ENCODE measurements at places on chromosomes 5 and 9.
A peak's percentile ranks its signal among the peaks of the same experiment; 100 is the strongest.

DNA sequence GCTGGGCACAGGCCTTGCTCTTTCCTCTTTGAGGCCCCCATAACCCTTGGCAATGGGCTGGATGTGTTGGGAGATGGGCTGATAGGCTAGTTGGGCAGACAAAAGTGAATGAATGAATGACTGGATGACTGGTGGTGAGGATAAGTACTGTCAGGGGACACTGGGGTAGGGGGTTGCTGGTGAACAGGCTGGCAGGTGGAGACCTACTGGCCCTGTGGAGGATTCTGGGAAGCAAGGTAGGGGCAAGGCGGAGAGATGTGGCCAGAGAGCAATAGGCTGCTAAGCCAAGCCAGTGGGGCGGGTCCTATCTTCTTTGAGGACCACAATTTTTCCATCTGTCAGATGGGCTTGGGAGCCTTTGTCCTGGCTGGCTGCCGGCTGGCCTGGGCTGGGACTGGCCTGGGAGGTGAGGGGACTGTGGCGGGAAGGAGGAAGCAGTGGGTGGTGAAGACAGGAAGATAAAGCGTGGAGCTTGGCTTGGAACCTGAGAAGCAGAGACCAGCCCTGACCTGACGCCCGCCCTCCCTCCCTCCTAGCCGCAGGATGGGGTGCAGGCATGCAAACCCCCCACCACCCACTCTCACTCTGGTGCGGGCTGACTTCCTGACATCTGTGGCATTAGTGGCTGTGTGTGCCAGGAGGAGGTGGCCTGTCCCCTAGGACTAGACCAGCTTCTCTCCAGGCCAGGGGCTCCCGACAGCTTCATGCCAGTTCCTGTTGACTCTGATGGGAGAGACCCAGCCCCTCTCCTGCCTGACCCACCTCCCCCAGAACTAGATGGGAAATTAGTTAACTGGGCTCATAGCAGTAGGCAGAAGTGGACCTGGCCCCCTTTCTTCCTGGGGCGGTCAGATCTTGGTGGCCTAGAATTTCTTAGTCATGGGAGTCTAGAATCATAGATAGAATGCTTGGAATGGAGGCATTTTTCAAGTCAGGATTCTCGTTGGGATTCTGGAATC, 9.5 kb downstream of the CXXC5 start:
- no peak for DNase-seq

GRCh38 chr5:89105836-89106235, 222.9 kb upstream of the MEF2C start:
- DNase-seq: no peak

DNA sequence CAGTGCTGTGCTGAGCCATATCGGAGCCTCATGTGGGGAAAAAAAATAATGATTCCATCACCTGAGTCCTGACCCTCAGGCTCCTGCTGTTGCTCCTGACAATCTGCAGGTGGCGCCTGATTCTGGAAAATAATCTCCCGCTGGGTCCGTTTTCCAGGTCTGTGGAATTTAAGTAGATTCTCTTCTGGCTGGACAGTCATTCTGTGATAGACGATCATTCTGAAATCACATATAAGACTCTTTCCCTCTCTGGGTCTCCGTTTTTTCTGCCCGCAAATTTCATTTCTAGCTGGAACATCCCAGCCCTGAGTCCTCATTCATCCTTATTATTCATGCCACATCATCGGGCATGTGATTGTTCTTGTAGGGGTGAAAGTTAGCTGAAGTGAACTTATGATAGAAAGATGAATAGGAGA, 22.1 kb upstream of the STXBP1 start:
- DNase-seq: peak; percentile 18

GRCh38 chr9:20804489-20805250, 120.6 kb downstream of the FOCAD start:
- no peak for DNase-seq

DNA sequence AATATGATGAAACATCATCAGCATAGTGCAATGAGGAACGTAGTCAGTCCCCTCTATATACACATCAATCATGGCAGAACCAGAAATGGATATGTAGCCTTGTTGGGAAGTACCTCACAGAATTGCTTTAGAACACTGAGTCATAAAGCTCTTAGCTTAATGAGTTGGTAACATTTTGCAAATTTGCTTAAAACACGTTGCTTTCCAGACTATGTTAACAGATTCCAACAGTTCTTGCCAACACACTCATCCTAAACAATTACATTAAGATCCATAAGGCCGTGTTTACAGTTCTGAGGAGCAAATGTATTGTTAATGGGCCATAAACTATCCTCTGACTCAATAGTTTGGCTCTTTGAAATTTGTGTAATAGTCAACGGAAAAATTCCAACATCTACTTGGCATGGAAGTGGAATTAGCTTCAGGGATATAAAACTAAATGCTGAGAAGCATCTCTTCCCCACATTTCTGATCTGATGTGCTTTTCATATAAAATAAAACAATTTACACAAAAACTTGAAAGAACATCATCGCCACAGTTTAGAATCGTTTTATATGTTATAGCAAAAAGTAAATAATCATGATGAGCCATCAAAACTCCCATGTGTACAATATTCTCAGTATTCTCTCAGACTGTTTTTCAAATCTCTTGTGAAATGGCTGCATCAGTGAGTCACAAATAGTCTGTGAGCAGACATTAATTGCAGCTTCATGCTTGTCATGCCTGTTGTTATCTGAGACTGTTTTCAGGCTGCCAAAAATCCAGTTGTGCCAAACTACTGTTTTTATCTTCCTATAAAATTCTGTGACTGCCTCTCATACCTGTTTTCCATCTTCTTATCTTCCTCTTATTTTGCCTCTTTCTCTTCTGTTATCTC, 291.9 kb downstream of the COX7C start:
- DNase-seq: no peak

Data from caudate nucleus (tissue), 63 donors.